ENCODE measurements at places on chromosomes 12 and 14. TPM values are rescaled to one million over a fixed set of nuclear protein-coding genes. Genes with fewer than 3 reads are reported as not detected.

The PTPRO gene
- 7.8 TPM for total RNA-seq

The KRT82 gene
- total RNA-seq, result not detected

The FAM222A gene
- total RNA-seq, result 0.55 TPM

DNA sequence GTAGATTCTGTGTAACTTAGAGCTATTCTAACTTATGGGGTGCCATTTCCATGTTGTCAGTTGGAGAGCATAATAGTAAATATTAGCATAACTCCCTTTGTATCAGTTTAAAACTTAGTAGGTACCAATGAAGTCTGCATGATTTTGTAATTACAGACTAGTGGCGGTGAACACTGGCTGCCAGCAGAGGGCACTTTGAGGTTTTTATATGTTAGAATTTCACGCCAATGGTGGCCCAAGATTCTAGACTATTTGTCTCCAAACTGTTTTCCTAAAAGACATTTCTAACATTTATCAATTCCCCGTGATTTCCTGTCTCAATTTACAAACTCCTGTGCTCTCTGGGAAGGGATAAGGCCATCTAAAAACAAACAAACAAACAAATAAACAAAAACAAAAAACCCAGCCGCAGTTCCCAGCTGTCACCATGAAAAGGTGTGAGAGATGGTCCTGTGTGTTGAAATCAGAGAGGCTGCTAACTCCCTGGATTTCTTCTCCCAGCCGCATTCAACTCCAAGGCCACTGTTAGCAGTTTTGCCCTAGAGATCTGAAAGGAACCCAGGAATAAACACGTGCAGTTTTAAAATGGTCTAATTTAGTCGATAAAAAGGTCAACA, 57.6 kb downstream of the BRMS1L start:
- no peaks in the 10 kb centered on the region for H3K27me3 ChIP-seq
- H3K27ac ChIP-seq, result no peak overlapping the region
- no peaks in the 10 kb centered on the region for H3K4me1 ChIP-seq
- no peak for DNase-seq

The LRRC43 gene
- not detected for total RNA-seq

The GPR33 gene
- not detected for total RNA-seq

DNA sequence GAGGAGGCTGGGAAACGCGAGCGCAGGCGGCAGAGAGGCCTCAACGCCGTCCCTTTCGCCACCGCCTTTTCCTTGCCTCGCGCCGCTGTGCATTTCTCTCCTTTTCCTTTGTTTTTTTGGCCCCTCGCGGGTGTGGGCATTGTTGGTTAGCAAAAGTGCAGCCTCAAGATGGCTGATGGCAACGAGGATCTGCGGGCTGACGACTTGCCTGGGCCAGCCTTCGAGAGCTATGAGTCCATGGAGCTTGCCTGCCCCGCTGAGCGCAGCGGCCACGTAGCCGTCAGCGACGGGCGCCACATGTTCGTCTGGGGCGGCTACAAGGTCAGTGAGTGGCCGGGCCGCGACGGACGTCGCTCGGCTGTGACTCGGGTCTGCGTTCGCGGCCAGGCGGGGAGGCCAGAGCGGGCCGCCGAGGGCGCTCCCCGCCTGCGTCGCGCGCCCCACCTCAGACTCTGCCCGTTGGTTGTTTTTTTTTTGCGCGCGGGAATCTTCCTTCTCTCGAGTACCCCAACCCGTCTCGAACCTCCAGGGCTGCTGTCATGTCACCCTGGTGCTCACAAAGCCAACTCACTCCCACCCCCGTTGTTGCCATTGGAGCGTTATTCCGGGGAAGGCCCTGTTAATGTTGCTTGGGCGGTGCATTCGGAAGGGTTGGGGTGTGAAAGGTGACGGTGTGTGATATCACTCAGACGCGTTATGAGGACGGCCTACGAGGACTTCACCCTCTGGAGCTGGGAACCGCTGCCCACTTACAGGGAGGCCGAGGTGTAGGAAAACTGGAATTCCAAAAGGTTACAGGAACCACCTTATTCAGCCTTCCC, 558 bp downstream of the KLHDC2 start:
- H3K4me3 ChIP-seq, result peak overlapping the region; percentile 97
- DNase-seq, result peak; percentile 91
- no peaks in the 10 kb centered on the region for H3K27me3 ChIP-seq
- peaks cover 30% of the 10 kb centered on the region for H3K4me1 ChIP-seq

GRCh38 chr12:104164634-104165033, 26.6 kb upstream of the NFYB start:
- no peak for DNase-seq
- no peaks in the 10 kb centered on the region for H3K36me3 ChIP-seq
- H3K4me3 ChIP-seq, result no peak overlapping the region
- no peaks in the 10 kb centered on the region for H3K27me3 ChIP-seq
- H3K4me1 ChIP-seq, result no peaks in the 10 kb centered on the region
- no peak overlapping the region for H3K27ac ChIP-seq

DNA sequence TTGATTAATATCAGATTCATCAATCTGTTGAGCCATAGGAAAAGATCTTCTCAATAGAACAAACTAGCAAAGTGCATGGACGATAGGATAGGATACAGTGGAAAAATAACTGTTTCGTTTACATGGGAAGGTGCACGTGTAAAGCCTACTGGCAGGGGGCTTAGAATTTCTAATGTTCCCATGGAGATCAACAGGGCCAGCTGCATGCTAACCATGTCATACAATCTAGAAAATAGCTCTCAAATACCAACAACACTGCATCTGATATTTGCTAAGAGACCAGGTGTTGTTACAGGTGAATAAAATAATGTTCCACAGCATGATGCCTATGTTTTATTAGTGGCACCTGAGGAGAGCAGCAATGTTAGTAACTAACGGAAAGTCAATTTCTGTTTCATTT, 72.5 kb downstream of the ACSS3 start:
- H3K4me3 ChIP-seq, result no peak overlapping the region
- H3K4me1 ChIP-seq, result no peaks in the 10 kb centered on the region
- H3K27ac ChIP-seq, result no peak overlapping the region
- no peaks in the 10 kb centered on the region for H3K36me3 ChIP-seq
- H3K27me3 ChIP-seq, result no peaks in the 10 kb centered on the region
- DNase-seq, result no peak

The KRT6C gene
- not detected for total RNA-seq

The NPFF gene
- not detected for total RNA-seq

GRCh38 chr12:110330544-110330943, 49.5 kb downstream of the ATP2A2 start:
- H3K4me1 ChIP-seq, result no peaks in the 10 kb centered on the region
- no peak overlapping the region for H3K27ac ChIP-seq
- H3K4me3 ChIP-seq, result no peak overlapping the region
- DNase-seq, result no peak
- H3K36me3 ChIP-seq, result peaks cover 67% of the 10 kb centered on the region
- no peaks in the 10 kb centered on the region for H3K27me3 ChIP-seq

- no peak overlapping the region for H3K27ac ChIP-seq
- DNase-seq, result no peak
- no peaks in the 10 kb centered on the region for H3K27me3 ChIP-seq
- no peaks in the 10 kb centered on the region for H3K4me1 ChIP-seq
- no peak overlapping the region for H3K4me3 ChIP-seq
Observed at GRCh38 chr12:94427501-94428381, 31.9 kb downstream of the CEP83 start.

- no peak overlapping the region for H3K27ac ChIP-seq
- no peaks in the 10 kb centered on the region for H3K27me3 ChIP-seq
- DNase-seq, result no peak
- no peaks in the 10 kb centered on the region for H3K36me3 ChIP-seq
- H3K4me1 ChIP-seq, result no peaks in the 10 kb centered on the region
- no peak overlapping the region for H3K4me3 ChIP-seq
Observed at GRCh38 chr12:31440586-31440985, 114.6 kb upstream of the SINHCAF start.

DNA sequence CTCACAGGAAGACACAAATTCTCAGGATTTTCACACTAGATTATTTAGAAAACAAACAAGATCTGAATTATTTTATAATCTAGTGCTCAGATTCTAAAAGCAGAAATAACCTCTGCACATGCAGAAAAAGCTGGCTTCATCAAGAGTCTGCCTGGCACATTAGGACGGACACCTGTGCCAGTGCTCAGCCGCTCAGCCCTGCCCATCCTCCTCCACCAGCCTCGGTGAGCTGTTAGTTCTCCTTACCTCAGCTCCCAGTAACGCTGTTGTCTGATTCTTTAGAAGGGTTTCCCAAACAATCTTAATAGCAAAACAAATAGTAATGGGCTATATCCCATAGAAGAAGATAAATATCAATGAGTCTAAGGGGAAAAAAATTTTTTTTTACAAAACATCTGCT, 27.7 kb downstream of the DUSP16 start:
- H3K36me3 ChIP-seq, result no peaks in the 10 kb centered on the region
- H3K4me3 ChIP-seq, result no peak overlapping the region
- H3K27ac ChIP-seq, result no peak overlapping the region
- DNase-seq, result no peak

The LGR5 gene
- not detected for total RNA-seq

DNA sequence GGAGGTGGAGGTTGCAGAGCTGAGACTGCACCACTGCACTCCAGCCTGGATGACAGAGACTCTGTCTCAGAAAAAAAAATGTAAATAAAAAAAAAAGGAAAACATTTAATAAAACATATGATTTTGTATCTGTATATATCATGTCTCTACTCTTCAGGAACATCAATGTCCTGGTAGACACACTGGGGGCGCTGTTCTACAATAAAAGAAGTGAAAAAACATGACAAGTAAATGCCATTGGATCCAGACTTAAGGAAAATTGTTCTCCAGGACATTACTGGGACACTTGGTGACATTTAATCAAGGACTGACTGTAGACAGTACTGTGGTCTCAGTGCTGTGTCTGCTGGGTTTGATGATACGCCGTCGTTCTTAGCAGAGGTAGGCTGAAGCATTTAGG, 15.5 kb upstream of the KLC1 start:
- H3K4me1 ChIP-seq, result peaks cover 1% of the 10 kb centered on the region
- no peak for DNase-seq
- no peak overlapping the region for H3K27ac ChIP-seq
- no peaks in the 10 kb centered on the region for H3K27me3 ChIP-seq
- H3K4me3 ChIP-seq, result no peak overlapping the region
- H3K36me3 ChIP-seq, result no peaks in the 10 kb centered on the region

The ITGA7 gene
- 2.5 TPM for total RNA-seq

- no peaks in the 10 kb centered on the region for H3K36me3 ChIP-seq
- H3K27ac ChIP-seq, result no peak overlapping the region
- H3K4me1 ChIP-seq, result no peaks in the 10 kb centered on the region
Observed at GRCh38 chr14:76887191-76887590, 61.0 kb downstream of the LRRC74A start.

GRCh38 chr12:46383654-46384450, 11.3 kb upstream of the SLC38A2 start:
- peak overlapping the region; percentile 26 for H3K4me3 ChIP-seq
- H3K27me3 ChIP-seq, result no peaks in the 10 kb centered on the region
- H3K27ac ChIP-seq, result peak overlapping the region; percentile 83
- H3K36me3 ChIP-seq, result no peaks in the 10 kb centered on the region
- DNase-seq, result peak; percentile 76

- no peak for DNase-seq
- H3K27me3 ChIP-seq, result no peaks in the 10 kb centered on the region
- no peak overlapping the region for H3K27ac ChIP-seq
- peaks cover 89% of the 10 kb centered on the region for H3K4me1 ChIP-seq
- H3K4me3 ChIP-seq, result no peak overlapping the region
- no peaks in the 10 kb centered on the region for H3K36me3 ChIP-seq
Observed at GRCh38 chr12:104475271-104475670, 18.5 kb downstream of the CHST11 start.

- no peaks in the 10 kb centered on the region for H3K27me3 ChIP-seq
- H3K4me1 ChIP-seq, result no peaks in the 10 kb centered on the region
- DNase-seq, result no peak
- H3K27ac ChIP-seq, result no peak overlapping the region
Observed at GRCh38 chr12:26255893-26256645, 60.7 kb downstream of the SSPN start.

The MEG3 gene
- total RNA-seq, result not detected

The SLC7A7 gene
- total RNA-seq, result 0.70 TPM

DNA sequence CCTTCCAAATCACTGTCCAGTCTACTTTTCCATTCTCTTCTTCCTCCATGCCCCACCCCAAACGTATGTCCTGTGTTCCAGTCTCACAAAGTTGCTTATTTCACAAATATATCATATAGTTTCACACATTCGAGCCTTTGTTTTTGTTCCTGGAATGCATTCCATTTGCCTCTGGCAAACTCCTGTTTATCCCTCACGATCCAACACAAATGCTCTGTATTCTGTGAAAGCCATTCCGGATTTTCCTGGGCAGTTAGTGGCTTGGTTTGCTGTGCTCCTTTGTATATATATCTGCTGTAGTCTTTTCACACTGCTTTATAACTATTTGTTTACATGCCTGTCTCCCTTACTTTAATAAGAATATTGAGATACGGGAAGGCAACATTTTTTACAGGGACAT, 9.0 kb downstream of the RIC8B start:
- H3K27me3 ChIP-seq, result no peaks in the 10 kb centered on the region
- H3K4me3 ChIP-seq, result no peak overlapping the region
- no peaks in the 10 kb centered on the region for H3K4me1 ChIP-seq
- peaks cover 7% of the 10 kb centered on the region for H3K36me3 ChIP-seq
- H3K27ac ChIP-seq, result no peak overlapping the region
- DNase-seq, result no peak

DNA sequence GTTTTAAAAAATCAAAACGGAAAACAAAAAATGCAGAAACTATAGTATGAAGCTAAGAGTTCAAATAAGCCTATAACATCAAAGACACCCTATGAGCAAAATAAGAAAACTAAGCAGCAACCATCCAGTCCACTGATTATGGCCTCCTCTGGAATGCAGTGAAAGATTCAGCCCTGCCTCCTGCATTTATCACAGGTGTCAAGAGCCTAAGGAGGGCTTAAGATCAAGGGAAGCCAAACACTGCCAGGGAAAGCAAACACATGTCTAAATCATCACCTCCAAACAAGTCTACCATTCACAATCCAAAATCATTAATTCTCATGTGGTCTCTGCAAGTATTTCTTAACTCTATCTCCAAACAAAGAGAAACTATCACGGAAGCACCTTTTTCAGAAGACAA, 28.4 kb downstream of the SARNP start:
- H3K36me3 ChIP-seq, result peaks cover 53% of the 10 kb centered on the region
- DNase-seq, result no peak
- H3K4me3 ChIP-seq, result no peak overlapping the region
- H3K27ac ChIP-seq, result no peak overlapping the region
- no peaks in the 10 kb centered on the region for H3K4me1 ChIP-seq
- no peaks in the 10 kb centered on the region for H3K27me3 ChIP-seq

DNA sequence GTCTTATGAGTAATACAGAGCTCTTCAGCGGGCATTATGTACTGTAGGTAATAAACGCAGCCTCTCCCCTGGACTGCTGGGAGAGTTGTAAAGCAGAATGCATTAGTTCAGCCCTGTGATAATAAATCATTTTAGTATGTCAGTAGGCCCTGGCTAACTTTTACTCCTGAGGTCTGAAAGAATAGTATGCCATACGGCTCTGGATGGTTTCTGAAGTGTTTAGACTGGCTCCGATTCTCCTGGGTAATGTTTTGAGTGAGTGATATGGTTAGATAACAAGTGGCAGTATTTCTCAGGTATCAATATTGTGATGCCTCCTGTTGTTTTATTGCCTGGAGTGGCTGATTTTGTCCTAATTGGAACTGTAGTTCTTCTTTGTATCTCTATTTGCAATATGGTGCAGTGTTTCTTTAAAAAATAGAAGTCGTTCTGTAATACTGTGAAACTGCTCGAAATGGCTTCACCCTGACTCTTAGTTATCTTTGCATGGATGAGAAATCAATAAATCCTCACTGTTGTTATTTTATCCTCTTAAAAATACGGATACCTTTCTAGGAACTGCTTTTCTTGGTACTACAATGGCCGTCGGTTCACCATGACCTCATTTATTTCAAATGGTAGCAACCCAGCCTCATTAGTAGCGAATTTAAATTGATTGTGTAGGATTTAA, 100.2 kb downstream of the PDZRN4 start:
- no peak for DNase-seq
- no peak overlapping the region for H3K4me3 ChIP-seq
- no peaks in the 10 kb centered on the region for H3K27me3 ChIP-seq
